ENCODE measurements at places on chromosomes 4 and X.
A peak's percentile ranks its signal among the peaks of the same experiment; 100 is the strongest.

- DNase-seq: no peak
These were observed 192.9 kb downstream of the ARHGAP10 start for GRCh38 chr4:147924604-147925412.

DNA sequence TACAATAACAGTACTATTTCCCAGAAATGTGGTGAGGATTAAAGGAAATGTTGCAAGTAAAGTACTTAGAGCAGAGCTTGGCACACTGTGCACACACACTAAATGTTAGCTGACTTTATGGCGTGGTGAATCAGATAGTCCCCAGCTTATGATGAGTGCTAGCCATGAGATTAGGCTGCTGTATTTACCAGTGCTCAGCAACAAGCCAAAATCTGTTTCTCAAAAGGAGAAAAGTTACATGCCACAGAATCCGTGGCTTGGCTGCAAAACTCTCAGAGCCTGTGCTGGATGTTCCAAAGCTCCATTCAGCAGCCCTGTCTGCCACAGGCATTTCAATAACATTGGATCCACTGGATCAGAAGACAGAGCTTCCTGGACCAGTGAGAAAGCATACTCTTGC lies 12.8 kb upstream of the STBD1 start:
- no peak for DNase-seq

GRCh38 chr4:180832073-180832472 lies 1411.1 kb upstream of the TENM3 start:
- no peak for DNase-seq

GRCh38 chrX:25012793-25013631 lies 2.8 kb downstream of the ARX start:
- no peak for DNase-seq

GRCh38 chr4:121706595-121707021 lies 9.8 kb upstream of the ANXA5 start:
- DNase-seq: no peak

- DNase-seq: no peak
These were observed 6.8 kb downstream of the PDS5A start for GRCh38 chr4:39970671-39971640.

DNA sequence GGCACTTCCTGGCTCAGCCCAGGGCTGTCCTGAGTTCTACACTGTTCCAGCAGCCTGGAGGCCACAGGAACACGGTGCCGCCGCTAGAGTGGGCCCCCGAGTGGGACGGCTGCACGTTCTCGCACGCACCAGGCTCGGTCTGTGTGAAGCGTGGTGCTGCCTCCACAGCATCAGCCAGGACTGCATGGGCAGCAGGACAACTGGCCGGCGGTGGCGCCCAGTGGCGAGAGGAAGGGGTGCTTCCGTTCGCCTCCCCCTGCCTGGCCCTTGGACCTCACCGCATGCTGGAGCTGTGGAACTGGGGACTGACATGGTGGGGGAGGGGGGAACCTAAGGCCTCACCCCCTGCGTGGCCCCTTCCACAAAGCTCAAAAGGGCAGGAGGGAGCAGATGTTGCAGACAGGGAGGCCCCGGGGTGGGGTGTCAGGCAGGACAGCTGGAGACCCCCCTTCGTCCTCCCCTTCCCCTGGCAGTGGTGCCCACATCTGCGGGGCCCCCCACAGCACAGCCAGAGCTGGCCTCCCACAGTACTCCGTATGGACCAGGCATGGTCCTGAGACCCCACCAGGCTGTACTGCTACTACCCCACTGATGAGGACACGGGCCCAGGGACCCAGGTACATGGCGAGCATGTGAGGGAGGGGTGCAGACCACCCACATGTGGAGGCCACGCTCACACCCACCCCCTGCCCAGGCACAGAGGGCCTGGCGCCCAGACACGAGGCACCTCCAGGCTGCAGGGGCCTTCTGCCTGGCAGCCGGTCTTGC lies 58.5 kb downstream of the ACOX3 start:
- peak; percentile 14 for DNase-seq

GRCh38 chr4:147753047-147753446 lies 21.2 kb downstream of the ARHGAP10 start:
- no peak for DNase-seq

DNA sequence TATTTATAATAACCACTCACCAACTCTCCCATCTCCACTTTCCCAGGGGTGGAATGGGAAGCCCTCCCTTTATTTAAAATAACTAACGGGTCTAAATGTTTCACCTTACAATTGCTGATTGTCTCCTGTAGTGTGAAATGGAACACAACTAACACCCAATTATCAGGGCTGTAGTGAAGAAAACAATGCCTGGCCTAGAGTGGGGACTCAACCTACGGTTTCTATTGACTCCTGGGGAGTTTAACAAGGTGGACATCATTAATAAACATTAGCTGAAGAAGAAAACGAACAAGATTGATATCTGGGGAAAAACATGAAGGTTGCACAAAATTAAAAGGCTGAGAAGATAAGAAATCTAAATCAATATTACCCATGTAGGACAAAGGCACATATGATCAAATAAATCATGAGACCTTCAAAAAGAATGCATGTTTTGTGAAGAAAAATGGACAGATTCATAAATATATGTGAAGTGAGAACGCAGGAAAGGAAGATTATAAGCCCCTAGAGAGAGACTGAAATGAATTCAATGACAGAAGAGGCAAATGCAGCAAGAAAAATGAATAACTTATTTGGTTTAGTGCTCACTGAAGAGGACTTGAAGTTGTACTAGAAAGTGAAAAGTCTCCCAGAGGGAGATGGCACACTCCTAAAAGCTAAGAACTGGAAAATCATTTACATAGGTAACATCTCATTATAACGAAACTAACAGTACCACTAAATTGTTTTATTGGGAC lies 593.0 kb upstream of the AADAT start:
- DNase-seq: no peak

DNA sequence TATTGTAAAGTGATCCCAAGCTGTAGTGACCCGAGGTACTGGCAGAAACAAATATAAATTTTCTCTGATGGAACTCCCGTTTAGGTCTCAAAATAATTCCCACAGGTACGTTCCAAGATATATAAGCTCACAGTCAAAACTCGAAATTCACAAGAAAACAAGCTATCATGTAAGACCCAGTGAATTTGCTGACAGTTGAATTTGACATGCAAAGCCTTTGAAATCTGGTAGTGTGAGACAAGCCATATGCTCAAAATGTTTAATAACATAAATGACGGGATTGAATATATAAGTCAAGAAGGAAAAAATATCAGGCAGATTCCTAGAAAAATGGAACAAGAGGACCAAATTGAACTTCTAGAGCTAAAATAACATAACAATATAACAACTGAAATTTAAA lies 252.8 kb downstream of the TMA16 start:
- no peak for DNase-seq

- no peak for DNase-seq
These were observed 12.9 kb downstream of the STIM2 start for GRCh38 chr4:26873391-26874026.
